ENCODE measurements at places on chromosomes 1 and 21.

GRCh38 chr21:35034203-35034926, 14.7 kb downstream of the RUNX1 start:
- no peak for DNase-seq

DNA sequence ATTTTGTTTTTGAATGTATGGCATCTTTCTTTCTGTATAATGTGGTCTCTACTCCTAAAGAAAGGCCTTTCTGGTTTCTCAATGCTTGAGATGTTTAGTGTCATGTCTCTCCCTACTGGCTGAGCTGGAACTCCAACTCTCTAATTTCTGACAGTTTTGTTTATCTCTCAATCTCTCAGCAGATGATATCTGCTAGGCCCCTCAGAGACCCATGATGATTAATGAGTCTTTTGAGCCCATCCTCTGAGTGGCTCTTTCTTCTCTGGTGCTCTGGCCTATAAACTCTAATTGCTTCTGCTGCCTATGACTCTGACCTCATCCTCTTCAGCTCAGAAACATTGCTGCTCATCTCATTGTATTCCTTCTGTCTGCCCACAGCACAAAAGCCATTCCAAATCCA, 46.6 kb downstream of the CRB1 start:
- DNase-seq, result no peak

- no peak for DNase-seq
Measured at GRCh38 chr1:70205071-70205433, 327 bp downstream of the LRRC40 start.

DNA sequence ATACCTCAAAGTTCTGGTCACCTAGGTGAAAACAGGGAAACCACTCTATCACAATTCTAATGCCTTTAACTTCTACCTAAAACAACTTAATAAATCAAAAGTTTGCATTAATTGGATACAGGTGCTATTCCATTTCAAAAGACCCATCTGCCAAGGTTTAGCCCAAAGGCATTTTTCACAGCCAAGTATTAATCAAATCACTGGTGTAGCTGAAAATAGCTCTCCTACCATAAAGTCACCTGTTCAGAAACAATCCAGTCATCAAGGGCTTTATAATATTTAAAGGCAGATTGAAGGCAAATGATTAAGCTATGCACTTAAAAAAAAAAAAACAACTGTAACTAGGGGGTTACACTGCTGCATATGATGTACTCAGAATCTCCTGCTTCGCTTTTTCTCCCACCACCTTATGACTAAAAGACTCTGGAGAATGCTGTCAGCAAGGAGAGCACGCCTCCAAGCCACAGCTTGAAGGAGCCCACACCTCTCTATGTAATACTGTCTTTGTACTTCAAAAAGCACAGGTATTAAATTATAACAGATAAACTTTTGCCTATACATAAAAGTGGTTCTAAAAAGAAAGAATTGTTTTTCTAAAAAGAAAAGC, 20.5 kb downstream of the KIAA0319L start:
- no peak for DNase-seq

- DNase-seq, result peak; percentile 31
Measured at GRCh38 chr1:119336848-119337247, 31.7 kb upstream of the HAO2 start.

GRCh38 chr1:24803987-24804530, 58.8 kb downstream of the CLIC4 start:
- no peak for DNase-seq

GRCh38 chr1:43321331-43321891, 16.2 kb upstream of the MPL start:
- no peak for DNase-seq

DNA sequence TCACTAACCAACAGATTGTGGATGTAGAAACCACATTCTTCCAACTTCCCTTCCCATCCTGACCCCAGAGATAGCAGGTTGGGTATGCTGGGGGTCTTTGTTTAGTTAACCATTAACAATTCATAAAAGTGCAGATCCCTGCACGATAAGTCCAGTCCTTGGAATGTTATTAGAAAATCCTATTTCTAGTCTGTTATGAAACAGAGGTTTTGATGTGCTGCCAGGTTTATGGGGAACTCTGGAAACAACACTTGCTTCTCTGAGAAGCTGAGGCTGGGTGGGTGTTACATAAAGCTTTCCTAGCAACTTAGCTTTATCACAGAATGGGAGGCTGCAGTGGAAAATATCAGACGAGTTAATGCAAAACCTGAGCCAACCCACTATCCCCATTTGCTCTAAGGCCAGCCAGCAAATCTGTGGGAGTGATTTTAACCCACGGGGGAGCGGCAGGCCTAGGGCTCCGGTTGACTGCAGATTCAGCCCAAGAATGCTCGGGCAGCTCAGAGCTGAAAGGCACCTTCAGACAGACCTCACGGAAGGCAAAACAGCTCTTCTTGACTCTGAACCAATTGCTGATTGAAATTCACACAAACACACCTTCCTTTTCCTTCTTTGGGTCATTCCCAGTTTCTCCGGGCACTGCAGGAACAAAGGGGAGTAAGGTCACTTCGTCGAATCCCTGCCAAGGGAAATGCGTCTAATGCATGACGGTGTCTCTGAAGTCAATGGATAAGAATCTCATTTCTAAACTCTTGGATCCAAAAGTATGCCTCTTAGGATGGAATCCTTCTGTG, 111.7 kb upstream of the IRF2BP2 start:
- DNase-seq, result peak; percentile 98

DNA sequence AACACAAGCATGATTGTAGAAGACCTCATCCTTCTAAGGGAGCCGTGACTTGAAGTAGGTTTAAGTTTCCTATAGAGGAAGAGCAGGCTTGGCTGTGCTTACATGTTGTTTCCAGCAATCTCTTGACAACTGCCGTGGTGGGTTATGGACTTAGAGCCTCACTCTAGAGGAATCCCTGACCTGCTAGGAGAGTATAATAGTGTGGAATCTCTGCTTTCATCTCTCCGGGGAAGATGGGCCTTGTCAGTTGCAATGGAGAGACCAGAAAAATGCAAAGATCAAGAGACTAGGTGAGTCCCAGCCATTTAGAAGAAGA, 137.6 kb downstream of the MIS18A start:
- DNase-seq, result no peak
